ENCODE measurements at places on chromosomes 13 and 19.
A peak's percentile ranks its signal among the peaks of the same experiment; 100 is the strongest.

DNA sequence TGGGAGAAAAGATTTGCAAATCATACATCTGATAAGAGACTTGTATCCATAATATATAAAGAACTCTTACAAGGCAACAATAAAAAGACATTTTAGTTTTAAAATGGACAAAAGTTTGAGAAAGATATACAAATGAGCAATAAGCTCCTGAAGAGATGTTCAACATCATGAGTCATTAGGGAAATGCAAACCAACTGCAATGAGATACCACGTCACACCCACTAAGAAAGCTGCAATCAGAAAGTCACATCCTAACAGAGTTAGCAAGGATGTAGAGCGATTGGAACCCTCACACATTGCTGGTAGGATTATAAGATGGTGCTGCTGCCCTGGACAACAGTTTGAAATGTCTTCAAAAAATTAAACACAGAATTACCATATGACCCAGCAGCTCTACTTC is 50.3 kb downstream of the GSX1 start:
- DNase-seq = peak; percentile 24

- DNase-seq = no peak
Observed at GRCh38 chr13:36752673-36753072, 66.3 kb upstream of the RFXAP start.

DNA sequence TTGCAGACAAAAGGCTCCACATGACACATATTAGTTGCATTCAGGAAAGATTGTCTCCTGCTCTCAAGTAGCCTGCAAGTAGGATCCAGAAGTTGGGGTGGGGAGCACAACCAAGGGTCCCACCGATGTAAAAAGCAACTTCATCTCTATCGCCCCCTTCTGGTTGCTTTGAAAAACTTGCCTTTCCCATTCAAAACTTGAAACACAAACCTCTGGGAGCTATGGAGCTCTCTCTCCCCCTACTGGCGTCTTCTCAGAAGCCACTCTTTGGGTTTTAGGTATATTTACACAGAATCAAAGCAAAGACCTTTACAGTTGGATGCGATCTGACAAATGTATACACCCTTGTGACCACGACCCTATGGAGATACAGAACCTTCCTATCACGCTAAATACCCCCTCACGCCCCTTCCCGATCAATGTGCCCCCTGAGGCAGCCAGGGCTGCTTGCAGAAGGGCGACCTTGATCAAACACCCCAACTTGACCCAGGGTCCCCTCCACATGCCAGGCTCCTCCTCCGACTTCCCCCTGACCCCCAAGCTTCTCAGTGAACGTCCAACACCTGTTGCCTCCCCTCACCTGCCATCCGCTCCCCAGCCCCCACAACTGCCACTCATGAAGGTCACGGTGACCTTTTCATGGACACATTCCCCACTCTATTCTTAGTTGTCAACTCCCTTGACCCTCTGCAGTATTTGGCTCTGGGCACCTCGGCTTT is 10.1 kb downstream of the NOSIP start:
- peak; percentile 86 for DNase-seq

DNA sequence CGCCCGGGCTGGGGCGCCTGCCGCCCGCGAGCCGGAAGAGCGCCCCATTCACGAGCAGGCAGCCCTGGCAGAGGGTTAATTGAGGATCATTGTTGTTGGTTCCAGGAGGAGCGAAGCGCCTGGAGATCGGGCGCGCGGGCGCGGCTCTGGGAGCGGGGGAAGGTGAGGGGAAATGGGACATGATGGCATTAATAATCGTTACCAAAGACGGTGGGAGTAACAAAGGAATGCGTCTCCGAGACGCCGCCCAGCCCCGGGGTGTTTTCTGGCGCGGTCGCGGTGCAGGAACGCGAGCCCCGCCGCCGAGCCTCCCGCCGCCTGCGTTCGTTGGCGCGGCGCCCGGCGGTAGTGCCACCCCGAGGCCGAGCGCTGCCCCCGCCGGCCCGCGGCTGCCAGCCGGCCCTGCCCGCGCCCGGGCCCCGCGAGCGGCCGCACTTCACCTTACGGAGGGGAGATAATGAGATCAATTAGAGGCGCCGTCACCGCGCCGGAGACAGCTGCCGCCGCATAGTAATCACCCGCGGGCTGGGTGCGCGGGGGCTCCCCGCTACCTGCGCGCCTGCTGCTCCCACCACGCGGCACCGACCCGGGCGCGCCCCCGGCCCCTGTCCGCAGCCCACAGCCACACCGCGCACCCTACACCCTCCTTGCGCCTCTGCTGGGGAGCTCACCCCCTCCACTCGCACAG is 2.8 kb downstream of the ZNF536 start:
- no peak for DNase-seq

GRCh38 chr19:44592451-44592890 is 20.9 kb upstream of the IGSF23 start:
- peak; percentile 61 for DNase-seq

- no peak for DNase-seq
Observed at GRCh38 chr19:8108560-8109445, 40.6 kb downstream of the FBN3 start.

GRCh38 chr19:6459262-6460098 is at the start of gene SLC25A23:
Gene SLC25A23 (minus strand): TSS chr19:6459792. CDS start chr19:6459628, 164 bp downstream.
- DNase-seq = peak; percentile 83

DNA sequence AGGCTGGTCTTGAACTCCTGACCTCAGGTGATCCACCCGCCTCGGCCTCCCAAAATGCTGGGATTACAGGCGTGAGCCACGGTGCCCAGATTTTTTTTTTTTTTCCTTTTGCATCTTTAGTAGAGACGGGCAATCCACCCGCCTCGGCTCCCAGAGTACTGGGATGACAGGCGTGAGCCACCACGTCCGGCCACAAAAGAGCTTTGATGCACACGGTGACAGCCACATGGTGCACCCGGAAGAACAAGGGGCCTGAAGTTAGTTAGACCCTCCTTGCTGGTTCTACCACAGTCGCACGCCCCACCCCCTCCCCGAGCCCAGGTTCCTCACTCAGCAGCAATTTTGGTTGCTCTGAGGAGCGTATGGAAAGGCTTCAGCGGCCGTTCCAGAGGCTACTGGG is 54.2 kb upstream of the USE1 start:
- DNase-seq = no peak

GRCh38 chr13:74287724-74288169 is 153.5 kb upstream of the KLF12 start:
- DNase-seq = peak; percentile 60

- no peak for DNase-seq
Observed at GRCh38 chr13:87234981-87235380, 436.2 kb upstream of the SLITRK5 start.

GRCh38 chr19:54257116-54257480 is at the start of gene LILRB5:
Gene LILRB5 (minus strand): TSS chr19:54257273. CDS start chr19:54257193, 80 bp downstream.
- no peak for DNase-seq

DNA sequence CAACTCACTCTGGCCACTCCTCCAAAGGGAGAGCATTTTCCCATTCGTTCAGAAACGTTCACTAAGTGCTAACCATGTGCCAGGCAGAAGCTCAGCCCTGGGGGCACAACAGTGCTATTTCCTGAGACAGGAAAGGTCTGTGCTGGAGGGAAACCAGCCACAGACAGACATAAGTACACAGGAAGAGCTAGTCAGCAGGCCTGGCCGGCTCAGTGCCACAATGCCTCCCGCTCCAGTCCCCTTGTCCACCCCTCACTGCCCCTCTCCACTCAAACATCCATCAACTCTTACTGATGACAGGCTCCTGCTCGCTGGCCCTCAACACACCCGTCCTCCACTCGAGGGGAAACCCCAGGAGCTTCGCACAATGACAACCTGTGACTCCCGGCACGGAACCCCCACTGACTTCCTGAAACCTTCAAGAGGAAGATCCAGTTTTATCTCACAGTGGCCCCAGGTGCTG is 11.3 kb upstream of the PLA2G4C start:
- DNase-seq = peak; percentile 86

DNA sequence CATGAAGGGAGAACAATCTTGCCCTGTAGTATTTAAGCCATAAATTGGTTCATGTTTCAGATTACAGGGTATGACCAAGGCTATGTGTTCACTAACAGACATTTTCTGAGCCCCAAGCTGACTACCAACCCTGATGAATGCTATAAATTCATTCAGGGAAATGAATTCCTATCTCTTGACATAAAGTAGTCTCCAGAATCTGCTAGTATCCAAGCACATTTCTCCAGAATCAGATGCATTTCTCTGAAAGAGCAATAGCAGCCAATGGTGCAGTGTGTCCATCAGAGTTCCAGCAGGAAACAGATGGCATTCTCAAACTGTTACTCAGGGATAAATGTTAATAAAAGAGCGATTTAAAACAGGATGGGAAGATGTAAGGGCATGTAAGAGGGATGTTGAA is 226.4 kb downstream of the COG6 start:
- DNase-seq = peak; percentile 61

- DNase-seq = no peak
Observed at GRCh38 chr13:79490326-79490725, 9.4 kb downstream of the NDFIP2 start.

- DNase-seq = no peak
Observed at GRCh38 chr13:34310539-34310938, 492.6 kb downstream of the RFC3 start.

GRCh38 chr13:23350009-23350408 is 83.5 kb downstream of the SACS start:
- DNase-seq = no peak

- no peak for DNase-seq
Observed at GRCh38 chr13:36417331-36417730, 15.0 kb upstream of the CCNA1 start.

DNA sequence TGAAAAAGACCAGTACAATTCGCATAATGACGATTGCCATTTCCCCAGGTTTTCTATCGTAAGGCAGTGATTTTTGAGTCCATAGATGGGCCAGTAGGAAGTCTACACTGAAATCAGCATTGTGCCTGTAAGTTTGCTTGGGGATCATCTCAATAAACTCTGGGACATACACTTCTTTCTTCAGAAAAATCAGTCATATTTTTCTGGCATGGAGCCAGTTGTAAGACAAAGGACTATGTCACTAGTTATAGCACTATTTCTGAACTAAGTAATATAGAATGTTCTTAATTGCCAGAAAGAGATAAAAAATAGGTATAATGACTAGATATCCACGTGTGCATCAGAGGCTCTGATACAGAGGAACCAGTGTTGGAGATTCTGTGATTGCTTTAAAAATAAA is 243.5 kb downstream of the LMO7 start:
- no peak for DNase-seq

DNA sequence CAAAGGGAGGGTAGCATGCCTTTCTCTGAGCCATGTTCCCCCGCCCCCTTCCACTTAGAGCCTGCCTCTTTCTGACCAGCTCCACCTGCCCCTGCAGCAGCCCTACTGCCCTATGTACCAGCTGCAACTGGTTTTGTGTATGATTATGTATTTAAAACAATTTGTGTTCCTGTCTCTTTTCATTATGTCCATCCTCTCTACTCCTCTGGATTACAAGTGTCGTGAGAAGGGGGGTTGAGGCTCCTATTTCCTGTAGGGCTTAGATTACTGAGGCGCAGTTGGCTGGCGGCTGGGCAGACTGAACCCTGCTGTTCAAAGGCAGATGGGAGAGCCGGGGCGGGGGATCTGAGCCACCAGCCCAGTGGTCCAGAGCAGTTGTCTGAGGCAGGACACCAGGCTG is 213.3 kb downstream of the KCNRG start:
- DNase-seq = no peak

- peak; percentile 56 for DNase-seq
Observed at GRCh38 chr13:50829226-50829625, 14.3 kb downstream of the DLEU7 start.

GRCh38 chr19:19276386-19276785 is 3.3 kb upstream of the TM6SF2 start:
- no peak for DNase-seq

GRCh38 chr13:99322297-99323103 is 15.3 kb upstream of the GPR183 start:
- peak; percentile 56 for DNase-seq

GRCh38 chr13:90867336-90867683 is 480.2 kb upstream of the MIR17HG start:
- DNase-seq = peak; percentile 90

GRCh38 chr19:756236-756635 is 5.3 kb downstream of the MISP start:
- DNase-seq = peak; percentile 68
